Activated CD4-positive, alpha-beta T cell treated with anti-CD3 and anti-CD28 coated beads, Interleukin-2, amount 50 U/mL, for 24 hours (primary cell): ENCODE measurements at places on chromosomes 5 and 9.

DNA sequence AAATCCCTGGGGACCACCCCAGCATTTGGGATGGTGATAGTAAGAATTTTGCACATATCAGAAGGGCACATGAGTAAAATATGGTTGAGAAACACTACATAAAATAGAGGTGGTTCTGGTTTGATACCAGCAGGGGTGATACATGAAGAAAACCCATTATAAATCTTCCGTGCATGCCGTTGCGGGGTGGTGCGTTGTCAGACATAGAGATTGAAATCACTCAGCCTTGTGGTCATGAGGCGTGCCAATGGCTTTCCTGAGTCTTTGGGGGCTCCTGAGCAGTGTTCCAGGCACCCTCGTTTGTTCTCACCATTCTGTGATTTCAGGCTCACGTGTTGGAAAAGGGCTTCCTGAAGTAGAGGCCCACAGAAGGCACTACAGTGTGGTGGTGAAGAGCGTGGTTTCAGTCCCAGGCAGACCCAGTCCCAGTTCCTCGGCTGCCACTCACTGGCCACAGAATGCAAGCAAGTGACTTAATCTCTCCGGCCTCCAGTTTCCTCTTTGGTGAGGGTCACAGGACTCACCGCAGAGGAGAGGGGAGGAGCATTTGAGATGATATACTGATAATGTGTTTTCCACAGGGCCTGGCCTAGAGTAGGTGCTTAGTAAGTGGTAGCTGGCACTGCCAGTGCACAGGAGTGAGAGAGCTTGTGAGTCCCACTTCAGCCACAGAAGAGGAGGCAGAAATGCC is 20.5 kb upstream of the GLRX start:
- DNase-seq, result peak; percentile 35

GRCh38 chr9:130698514-130698913 is 4.9 kb downstream of the EXOSC2 start:
- DNase-seq, result no peak

GRCh38 chr5:32355686-32356085 is 42.9 kb upstream of the MTMR12 start:
- DNase-seq, result no peak

- no peak for DNase-seq
These were observed 5.9 kb upstream of the PRKACG start for GRCh38 chr9:69019808-69020207.

DNA sequence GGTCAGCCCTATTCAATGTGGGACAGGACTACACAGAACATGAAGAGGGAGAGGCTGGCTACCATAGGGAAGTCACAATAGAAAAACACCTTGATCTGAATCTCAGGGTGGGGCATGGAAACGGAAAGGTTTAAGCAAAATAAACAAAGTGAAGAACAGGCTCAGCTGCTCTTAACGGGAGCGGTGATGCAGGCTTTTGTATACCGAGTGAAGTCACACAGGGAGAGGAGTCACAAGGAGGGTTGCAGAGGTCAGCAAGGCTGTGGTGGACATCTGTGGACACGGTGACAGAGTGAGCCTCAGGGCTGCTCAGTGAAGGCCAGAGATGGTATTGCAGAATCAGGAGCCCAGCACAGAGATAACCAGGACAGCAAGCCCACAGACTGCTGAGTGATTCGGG is 30.6 kb upstream of the SEMA4D start:
- no peak for DNase-seq

DNA sequence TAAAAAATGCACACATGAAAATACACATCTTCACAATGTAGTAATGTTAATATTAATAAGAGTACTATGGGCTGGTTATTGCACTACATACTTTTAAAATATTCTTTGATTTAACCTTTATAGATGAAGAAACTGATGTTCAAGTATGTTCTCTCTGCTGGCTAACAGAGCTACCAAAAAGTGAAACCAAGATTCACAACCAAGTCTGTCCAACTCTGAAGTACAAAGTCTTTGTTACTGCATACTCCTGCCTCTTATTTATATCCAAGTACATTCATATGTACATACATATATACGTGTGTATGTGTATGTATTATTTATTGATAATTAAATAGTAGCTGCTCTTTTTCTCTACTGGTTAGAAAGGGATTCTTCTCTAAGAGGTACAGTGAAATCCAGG is 325.6 kb downstream of the BNC2 start:
- DNase-seq, result no peak

DNA sequence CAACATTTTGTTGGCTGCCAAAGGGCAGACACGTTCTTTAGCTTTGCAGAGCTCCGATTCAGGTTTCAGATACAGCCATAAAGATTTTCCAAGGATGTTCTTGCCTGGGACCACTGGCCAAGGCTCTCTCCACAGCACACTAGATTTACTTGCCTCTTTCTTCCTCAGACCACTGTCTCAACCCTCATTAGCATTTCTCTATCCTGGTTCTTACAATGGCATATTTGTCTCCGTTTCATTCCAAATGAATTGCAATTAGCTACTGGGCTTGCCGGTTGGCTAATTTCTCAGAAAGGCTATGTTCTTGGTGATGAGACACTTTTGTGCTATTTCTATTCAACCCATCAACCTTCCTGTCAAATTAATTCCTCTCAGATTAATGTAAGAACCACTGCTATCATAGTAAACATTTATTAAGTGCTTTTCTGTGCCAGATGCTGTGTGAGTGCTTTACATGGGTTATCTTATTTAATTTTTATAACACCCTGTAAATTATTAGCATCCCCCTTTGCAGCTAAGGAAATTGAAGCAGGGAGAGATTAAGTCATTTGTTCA is 118.4 kb upstream of the NR3C1 start:
- no peak for DNase-seq

GRCh38 chr9:114348906-114349482 is 19.3 kb downstream of the ORM2 start:
- peak; percentile 70 for DNase-seq

DNA sequence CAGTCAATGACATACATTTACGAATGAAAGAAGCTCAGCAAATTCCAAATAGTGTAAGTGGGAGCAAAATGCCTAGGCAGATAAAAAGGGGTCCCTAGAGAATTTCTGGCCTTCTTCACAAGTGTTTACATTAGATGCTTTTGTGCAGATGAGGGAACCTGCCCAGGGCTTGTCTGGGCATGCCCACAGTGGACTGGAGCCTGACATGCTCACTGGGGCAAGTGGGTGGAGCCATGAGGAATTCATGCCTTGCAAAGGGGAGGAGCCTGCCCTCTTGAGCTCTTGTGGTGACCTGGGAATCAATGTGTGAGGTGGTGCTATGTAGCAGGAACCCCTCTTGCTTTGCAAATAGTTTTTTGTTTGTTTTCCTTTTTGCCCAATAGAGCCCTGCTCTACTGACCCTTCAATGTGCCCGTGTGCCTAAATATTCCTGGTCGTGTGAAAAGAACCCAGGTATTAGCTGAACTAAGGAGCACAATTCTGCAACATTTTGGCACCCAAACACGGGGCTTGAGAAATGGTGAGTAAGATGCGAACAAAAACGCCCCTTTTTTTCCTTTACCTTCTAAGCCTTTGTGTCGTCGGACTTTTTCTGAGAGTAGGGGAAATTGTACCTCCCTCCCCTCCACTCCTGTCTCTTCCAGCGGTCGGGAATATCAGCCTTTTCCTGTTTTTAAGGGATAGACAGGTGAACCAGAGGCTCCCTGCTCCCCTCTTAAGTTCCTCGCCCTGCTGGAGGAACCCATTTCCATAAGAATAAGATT is 433.8 kb upstream of the CDH9 start:
- no peak for DNase-seq

DNA sequence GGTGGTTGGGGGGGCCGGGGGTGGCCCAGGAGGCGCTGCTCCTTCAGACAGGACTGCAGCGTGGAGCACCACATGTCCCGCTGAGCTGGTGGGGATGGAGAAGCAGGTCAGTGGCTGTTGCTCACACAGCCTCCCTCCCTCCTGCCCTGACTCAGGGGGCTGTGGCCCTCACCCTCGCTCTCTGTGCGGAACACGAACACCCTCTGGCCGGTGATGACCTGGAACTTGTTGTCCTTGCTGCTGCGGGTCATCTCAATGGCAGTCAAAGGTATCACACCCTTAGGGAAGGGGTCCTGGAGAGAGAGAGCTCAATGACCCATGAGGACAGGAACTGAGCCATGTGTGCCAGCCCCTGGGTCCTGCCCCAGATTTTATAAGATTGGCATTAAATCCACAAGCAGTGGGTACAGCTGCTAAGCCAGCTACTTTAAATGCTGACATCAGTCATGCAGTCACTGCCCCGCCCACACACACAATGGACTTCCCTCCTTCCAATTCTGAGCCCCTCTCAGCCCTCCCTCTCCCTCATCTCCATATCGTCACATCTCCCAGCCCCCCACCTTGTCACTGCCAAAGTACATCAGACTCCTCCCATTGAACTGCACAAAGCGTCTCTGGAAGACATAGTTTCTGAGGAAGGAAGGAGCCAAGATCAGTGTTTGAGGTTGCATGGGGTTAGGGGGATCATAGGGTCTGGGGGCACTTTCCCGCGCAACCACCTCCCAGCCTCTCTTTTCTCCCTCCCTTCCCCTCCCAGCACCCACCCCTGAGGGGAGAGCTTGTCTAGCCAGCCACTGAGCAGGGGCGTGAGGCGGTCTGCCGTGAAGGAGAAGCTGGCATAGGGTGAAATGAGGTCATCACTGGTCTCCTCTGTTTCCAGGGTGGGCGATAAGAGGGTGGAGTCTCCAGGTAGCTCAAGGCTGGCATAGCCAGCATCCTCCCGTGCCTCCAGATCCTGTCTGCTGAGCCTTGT is 8.9 kb downstream of the ARAP3 start:
- no peak for DNase-seq

GRCh38 chr5:160271836-160272235 is 40.5 kb downstream of the CCNJL start:
- DNase-seq, result no peak

DNA sequence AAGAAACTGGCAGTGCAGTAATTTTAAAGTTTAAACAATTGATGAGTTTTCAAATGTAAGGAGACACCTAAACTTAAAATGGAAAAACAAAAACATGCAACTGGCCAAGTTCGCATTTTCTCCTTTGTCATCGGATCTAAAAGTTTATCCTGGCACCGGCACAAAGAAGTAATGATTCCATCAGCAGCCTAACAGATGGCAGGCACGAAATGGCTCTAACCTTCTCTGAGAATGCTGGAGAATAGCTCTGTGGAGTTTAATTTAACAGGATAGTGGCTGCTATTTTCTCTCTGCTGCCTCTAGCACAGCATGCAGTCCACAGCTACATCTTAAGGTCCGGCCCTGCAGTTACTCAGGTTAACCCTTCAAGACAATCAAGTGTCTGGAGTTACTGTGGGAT is 82.2 kb downstream of the PRELID2 start:
- no peak for DNase-seq

GRCh38 chr5:82466986-82467561 is 188.9 kb upstream of the RPS23 start:
- DNase-seq, result no peak

DNA sequence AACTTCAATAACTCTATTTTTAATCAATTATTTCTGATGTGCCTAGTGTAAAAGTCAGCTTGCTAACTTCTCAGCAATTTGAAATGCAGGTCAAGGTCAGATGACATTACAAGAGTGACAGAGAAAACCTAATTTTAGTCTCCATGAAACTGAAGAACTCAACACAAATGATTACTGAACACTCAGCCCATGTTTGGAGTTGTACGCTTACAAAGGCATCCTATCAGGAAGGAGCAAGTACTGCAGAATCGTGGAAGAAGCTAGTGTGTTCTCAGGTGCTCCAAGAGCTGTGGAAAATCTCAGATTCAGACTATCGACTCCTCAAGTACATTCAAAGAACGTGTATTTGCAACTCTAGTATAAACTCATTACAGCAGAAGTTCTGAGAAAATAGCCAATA is 526.7 kb downstream of the PDE4D start:
- no peak for DNase-seq

GRCh38 chr5:149771216-149771980 is 41.3 kb downstream of the PPARGC1B start:
- no peak for DNase-seq

GRCh38 chr5:145830594-145830993 is 4.5 kb downstream of the PRELID2 start:
- no peak for DNase-seq

- DNase-seq, result no peak
These were observed 136.2 kb upstream of the HAPLN1 start for GRCh38 chr5:83856881-83857280.
